ENCODE measurements at places on chromosomes 11 and 22.
A peak's percentile ranks its signal among the peaks of the same experiment; 100 is the strongest.

GRCh38 chr11:109519253-109519652 is 97.3 kb downstream of the C11orf87 start:
- no peak for DNase-seq

DNA sequence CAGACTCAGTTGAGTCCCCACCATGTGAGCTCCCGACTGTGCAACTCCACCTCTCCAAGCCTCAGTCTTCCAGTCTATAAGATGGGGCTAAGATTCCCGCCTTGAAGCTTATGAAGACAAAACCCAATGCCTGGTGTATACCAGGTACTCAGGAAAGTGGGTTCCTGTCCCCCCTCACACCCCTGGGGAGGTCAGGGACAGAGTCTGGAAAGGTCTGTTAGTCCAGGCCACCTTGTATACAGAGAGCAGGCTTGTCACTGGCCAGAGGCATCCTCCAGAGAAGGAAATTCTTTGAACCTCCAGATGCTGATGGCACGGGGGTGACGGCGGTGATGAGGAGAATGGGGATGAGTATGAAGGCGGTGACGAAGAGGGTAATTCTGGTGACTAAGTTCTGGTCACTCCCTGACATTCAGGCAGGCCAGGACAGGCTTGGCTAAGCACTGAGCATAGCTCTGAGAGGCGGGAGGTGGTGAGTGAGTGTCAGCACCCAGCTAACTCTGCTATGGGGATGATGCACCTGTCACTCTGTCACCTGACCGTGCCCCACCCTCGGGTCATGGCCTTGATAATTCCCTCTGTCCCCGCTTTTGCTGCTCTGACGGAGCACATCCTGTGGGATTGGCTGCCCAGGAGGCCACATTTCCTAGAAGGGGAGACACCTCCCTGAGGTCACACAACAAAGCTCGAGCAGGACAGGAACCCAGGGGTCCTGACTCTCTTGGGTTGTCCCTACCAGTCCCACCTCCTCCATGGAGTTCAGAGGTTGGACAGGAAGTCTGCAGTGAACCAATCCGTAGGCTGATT is 30.9 kb upstream of the CSNK1E start:
- DNase-seq: no peak

- DNase-seq: no peak
These were observed 13.2 kb downstream of the FAM181B start for GRCh38 chr11:82720267-82721065.

- DNase-seq: no peak
These were observed 58.6 kb upstream of the HMGXB4 start for GRCh38 chr22:35198738-35199137.

DNA sequence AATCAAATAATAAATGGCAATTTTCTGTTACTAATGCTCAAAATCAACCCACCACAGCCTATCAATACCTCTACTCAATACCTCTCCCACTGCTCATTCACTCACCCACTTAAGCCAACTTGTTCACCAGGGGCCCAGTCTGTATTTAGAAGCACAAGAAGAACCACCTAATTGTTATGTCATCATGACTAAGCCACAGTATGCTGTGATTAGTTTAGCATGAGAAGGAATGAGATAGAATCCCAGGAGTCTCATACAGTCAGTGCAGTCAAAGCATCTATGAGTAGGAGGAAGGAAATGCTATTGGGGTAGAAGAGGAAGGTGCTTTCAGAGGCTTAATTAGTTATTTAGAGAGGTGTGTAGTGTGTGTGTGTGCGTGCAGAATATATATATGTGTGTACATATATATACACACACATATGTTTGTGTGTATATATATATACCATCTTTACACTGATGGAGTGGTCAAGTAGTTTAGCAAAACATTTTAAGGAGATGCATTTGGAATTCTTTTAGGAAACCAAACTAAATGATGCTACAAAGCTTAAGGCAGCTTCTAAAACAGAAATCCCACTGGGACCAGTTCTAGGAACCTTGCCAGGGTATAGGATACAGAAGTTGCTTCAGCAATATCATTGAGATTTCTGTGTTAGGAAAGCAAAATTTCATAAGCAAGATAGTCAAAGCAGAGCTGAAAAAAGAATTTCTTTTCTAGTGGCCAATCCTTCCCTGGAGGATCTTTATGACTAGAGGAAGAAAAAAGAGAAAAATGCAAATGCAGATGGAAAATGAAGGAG is 27.5 kb downstream of the KCNA4 start:
- DNase-seq: no peak

- DNase-seq: no peak
These were observed 10.1 kb downstream of the POLR3H start for GRCh38 chr22:41534219-41534618.

- no peak for DNase-seq
These were observed 16.8 kb downstream of the APOL6 start for GRCh38 chr22:35664955-35665587.

- no peak for DNase-seq
These were observed 5.2 kb downstream of the IGSF9B start for GRCh38 chr11:133951327-133952198.

DNA sequence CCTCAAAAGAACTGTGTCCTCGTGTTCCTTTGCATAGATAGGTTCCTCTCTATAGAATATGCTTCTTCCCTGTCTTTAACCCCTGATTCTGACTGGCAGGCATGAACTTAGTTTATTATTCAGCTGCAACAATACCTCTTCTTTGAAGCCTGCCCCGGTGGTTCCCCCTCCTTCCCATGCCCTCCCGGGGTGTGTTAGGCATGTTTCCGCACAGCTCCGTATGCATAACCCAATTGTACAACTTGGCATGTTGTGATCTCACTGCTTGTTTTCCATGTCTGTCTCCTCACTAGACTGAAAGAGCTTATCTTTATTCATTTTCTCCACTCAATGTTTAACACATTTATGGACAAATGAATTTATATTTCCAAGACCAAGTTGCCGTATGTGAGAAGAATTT is 72.6 kb downstream of the DEPDC5 start:
- DNase-seq: no peak

DNA sequence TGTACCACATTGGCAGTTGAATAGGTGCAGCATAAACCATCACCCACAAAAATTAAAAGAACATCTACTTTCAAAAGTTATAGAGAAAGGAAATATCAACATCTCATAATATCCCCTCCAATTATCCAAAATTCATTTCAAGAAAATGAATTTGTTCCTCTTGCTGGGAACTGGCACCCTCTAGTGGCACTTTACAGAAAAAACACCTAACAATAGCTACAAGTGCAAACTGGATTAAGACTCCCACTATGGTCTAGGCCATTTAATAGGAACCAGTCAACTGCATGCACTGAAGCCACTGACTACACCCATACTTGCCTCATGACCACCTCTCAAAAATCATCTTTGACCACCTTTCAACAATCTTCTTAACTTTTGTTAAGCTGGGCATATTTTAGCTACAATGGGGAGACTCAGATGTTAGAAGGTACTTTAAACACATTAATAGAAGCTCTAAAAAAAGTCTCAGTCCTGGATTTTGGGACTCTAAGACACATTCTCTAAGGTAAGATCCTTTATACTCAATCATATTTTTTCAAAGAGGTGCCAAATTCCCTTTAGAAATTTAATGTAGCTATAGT is 17.3 kb downstream of the TRAF6 start:
- DNase-seq: peak; percentile 37

- DNase-seq: peak; percentile 7
These were observed 904 bp downstream of the SLC35F2 start for GRCh38 chr11:107857550-107858216.

DNA sequence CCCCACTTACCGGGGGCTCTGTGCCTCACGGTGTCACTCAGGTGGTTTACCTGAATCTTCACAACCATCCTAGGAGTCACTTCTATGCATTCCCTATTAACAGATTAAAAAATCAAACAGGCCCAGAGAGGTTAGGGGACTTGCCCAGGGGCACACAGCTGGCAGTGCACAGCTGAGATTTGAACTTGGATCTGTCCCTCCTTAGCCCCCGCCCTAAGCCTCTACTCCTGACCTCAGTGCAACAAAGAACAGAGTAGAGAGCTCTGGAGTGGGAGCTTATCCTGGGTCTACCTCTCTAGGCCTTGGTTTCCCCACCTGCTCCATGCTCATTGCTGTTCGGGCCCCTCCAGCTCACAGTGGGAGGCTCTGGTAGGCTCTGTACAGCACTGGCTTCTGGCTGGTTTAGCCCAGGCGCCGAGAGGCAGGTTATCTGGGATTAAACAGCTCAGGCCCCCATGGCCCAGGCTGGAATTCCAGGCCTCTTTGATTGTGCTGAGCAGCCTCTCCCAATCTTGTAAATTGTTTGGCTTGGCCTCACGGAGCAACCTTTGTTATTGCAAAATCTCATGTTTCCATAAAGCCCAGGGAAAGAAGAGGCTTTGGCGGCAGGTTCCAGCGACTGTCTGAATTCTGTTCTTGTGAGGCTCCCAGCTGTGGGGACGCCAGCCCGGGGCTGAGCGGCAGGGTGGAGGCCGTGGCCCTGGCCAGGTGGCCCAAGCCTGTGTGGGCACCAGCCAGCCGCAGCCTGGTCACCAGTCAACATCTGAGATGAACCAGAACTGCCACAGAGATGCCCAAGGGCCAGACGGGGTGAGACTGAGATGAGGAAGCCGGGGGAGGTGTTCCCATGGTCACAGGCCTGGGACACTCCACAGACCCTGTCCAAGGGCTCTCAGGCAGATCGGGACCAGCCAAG is 28.9 kb upstream of the SHISAL1 start:
- no peak for DNase-seq

DNA sequence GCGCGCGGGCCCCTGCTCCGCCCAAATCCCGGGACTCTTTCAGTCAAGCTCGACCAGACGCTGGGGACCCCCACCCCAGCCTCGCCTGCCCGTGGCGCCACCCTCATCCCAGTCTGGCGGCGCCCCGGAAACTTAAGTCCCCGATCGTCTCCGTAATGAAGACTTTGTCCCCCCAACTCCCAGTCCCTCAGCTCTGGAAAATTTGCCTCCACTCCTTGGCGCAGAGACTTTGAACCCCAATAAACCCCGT is 348 bp downstream of the PLCB3 start:
- DNase-seq: no peak

DNA sequence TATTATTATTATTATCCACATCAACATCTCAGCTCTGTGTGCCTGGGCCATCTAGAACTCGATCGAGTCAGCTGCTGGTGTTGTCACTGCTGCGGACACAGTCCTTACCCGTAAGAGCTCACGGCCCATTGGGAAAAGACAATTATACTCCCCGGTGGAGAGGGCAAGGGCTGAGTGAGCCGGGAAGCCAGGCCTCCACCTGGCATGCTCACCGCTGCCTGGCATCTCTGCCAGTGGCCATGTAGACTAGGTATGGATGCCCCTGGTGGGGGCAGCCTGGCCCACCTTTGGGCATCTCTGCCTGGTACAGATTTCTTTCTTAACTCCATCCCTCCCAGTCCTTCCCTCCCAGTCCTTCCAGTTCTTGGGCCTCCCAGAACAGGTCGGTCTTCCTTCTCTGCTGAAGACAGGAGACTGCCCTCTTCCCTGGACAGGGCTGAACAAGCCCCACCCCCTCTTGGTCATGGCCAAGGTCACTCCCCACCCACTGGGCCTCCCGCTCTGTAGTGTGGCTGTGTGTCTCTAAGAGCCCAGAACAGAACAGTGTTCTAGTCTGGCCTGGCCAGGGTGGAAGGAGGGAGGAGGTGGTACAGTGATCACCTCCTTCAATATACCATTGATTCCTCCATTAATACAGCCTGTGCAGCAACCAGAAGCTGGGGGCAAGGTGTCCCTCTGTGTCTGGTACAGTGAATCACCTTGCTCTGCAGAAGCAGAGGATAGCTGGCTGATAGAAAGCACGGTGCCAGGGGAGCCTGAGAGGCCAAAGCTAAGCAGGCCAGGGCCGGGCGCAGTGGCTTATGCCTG is 57.7 kb downstream of the FLRT1 start:
- no peak for DNase-seq

DNA sequence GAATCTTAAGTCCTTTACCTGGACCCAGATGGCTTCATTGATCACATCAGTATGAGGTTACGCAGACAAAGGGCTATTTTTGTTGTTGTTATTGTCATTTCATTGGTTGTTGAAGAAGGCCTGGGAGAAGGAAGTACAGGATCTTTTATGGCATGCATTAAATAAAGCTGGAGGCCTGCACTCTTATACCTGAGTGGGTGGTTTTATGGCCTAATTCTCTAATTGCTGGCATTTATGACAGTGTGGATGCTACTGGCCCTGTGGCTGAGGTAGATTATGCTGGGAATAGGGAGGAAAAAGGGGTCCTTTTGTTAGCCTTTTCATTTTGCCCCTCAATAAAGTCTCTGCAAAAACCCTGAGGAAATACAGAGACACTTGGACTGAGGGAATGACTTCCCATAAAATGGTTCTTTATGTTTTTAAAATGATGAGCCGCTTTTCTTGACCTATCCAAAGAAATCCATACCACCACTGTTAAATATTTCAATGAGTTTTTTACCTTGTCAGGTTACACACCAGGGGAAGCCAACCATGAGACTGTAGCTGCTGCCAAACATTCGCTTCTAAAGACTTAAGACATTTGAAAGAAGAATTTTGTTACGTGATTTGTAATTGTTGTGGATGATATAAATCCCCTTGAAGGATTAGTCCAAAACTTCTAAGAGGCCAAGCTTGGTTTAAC is 6.8 kb downstream of the KMT2A start:
- no peak for DNase-seq

- DNase-seq: no peak
These were observed 25.4 kb upstream of the CD81 start for GRCh38 chr11:2351701-2352100.

DNA sequence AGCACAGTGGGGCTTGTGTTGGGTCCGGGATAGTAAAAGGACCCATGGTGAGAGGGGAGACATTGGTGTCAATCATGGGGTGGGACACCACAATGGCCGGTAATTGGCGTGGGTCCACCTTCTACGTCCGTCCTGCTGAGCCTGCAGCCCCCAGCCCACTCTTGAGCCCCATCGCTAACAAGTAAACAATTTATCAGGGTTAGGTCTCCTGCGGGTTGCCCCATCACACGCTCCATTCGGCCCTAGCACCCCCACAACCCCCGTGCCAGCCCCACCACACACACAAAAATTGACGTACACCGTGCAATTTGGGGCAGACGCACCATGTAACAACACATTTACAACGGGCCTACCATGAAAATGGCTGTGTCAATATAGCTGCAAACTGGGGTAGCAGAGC is 86.5 kb upstream of the HTATIP2 start:
- no peak for DNase-seq

- DNase-seq: no peak
These were observed 81.5 kb downstream of the TRMU start for GRCh38 chr22:46416891-46417580.

- no peak for DNase-seq
These were observed 3.5 kb downstream of the SIK3 start for GRCh38 chr11:117094776-117095175.

DNA sequence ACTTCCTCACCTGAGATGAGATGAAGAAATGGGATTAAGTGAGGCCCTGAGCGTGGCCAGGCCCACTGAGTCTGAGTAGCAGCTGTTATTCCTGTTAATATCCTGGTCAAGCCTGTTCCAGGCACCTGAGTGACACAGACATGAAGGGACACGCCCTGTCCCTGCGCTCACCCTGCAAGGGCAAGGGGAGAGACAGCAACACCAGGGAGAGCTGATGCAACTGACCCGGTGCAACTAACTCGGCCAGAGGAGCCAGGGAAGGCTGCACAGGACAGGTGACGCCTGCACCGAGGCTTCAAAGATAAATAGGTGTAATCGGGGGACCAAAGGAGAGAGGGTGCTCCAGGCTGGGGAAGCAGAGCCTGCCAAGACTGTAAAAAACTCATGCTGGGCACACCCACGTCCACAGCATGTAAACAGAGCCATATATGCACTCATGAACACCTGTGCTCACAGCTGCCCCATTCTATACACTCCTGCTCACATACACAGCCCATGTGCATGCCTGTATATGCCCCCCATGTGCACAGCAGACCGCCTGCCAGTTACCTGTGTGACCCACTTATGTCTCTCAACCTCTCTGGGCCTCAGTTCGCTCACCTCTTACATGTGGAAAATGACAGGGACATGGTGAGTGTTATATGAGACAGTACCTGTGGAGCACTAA is 22.8 kb upstream of the GCAT start:
- DNase-seq: no peak
